ENCODE measurements at places on chromosomes 3 and 15.

DNA sequence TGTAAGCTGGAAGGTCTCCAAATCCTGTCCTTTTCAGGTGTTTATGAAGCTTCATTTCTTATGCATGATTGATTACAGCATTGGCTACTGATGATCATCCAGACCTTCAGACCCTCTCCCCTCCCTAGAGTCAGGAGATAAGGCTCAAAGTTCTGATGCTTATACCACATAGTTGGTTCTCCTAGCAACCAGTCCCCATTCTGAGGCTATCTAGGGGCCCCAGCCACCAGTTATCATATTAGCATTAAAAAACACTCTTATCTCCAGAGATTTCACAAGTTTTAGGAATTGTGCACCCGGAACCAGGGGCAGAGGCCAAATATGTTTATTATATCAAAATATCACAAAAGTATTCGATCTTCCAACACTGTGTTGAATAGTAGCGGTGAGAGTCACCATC is 953.1 kb downstream of the FHIT start:
- DNase-seq: no peak

DNA sequence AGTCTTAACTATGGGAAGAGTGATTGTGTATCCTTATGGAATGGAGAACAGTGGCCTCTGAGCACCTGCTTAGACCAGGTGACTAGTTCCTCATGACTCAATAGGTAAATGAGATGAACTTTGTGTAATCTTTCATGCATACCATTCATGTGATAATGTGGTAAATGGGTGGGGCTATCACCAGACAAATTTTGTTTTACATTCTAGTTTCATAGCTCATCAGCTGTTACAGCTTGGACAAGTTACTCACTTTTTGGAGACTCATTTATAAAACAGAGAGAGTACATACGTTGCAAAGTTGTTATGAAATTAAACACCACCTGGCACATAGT is 103.7 kb upstream of the TGFBR2 start:
- no peak for DNase-seq

DNA sequence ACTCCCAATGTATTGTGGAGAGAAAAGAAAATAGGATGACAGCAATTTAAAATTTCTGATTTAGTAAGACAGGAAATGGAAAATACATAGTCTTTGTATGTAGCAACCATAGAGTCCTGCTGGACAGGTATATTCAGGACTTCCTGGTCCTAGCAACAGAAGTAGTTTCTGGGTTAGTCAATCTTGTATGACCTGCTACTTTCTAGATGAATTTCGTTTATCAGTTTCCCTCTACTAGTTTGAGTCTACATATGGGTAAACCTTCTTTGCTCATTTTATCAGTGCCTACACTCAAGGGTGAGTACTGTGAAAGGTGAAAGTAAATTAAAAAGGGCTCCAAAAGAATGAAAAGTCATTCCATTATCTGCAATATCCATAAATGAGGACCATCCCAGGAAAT is 309.8 kb downstream of the UNC13C start:
- no peak for DNase-seq

DNA sequence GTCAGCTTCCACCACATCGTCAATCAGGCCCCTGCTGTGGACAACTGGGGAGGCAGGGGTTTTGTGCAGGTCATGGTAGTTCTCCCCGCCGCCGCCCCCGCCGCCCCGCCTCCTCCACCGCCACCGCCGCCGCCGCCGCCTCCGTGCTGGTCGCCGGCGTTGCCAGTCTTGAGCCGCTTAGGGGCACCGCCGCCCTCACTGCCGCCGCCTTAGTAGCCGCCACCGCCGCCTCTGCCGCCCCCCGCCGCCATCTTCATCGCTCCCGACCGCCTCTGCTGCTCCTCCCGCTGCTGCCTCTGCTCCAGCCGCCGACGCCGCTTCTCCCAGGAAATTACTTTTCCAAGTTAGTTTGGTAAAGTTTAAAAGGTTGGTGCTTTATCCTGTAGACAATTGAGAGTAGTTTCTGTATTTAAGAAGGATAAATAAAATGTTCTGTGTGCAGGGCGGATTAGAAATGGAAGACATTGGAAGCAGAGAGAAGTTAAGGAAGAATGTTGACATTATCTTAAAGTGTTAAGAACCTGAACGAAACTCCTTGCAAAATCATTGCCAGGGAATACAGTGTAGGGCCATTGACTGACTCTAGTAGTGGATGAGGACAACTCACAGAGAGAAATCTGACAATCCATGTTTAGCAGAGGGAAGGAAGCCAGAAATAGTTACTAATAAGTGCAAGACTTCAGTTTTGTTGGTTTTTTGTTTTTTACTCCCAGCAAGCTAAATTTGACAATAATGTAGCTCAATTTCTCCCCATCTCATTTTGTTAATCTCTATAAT is 53.0 kb upstream of the GOLGA8A start:
- DNase-seq: no peak

DNA sequence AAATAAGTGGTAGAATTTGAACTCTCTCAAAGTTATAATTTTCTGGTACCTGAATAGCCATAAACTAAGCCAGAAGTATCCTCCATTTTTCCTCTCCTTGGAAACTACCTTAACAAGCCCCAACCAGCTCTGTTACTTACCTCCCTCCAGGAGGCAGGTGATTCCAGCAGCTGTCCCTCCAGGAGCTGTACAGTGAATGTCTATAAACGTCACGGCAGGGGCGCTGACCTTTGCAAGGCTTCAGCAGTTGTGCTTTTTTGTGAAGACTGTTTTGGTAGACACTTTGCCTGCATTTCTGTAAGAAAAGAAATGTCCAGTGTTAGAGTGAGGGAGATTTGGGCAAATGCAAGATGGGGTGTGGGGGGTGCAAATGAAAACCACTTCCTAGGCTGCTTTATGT is 67.2 kb downstream of the LEO1 start:
- DNase-seq: no peak

DNA sequence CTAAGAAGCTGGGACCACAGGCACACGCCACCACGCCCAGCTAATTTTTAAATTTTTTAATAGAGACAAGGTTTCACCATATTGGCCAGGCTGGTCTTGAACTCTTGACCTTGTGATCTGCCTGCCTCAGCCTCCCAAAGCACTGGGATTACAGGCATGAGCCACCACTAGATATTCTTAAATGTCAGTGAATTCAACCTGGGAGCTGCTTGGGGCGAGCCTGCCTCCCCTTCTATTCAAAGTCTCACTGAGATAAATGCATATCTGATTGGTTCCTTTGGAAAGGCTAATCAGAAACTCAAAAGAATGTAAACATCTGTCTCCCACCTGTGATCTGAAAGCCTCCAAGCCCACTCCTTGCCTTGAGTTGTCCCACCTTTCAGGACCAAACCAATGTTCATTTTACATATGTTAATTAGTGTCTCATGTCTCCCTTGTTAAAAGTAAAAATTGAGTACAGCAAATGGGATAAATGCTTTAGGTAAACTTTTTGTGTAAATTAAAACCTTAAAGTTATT is 15.0 kb downstream of the CYP11A1 start:
- no peak for DNase-seq

DNA sequence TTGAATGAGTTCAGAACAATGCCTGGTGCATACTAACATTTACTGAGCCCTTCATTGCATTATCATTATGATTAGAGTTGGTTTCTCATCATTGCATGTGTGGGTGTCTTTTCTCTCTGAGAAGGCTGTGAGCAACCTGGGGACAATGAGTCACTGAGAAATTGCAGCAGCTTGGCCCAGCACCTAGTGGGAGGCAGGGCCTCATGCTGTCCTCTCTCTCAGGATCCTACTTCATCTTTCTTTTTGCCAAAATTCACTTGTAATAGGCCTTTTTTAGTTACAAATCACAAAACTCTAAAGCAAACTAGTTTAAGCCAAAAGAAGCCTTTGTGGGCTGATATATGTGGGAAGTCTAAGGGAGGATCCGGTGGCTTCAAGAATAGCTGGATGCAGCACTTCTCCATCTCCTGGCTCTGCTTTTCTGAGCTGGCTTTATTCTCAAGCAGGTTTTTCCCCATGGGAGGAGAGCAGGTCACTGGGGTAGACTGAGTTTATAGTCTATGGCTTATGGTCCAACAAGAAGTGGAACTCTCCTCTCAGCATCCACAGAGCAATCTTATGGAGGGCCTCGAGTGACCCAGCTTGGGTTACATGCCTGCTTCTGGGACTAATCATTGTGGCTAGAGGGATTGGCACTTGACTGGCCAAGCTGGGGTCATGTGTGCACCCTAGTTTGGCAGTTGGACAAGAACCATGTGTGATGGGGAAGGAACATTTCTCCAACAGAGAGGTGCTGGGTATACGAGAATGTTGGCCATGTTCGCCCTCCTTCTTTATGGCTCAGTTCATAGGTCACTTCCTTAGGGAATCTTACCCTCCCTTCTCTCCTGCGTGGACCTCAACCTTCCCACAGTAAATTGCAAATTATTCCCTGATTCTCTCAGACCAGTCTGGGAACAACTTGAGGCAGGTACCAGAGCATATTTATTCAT is 8.7 kb upstream of the CAMK1 start:
- peak; percentile 68 for DNase-seq

DNA sequence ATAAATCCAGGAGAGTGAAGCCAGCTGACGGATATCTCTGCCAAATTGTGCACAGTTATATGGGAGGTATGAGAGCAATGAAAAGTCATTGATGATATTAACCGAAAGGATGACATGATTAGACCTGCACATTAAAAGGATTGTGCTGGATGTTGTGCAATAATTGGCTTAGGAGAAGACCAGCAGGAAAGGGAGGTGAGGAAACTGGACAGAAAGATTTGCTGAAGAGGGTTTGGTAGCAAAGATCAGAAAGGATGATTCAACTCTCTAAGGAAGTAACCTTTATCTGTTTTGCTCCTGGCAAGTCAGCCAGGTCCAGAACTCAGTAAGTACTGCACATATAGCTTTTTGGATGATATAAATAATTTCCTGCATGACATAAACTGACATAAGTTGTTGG is 704.7 kb downstream of the GRM7 start:
- no peak for DNase-seq

DNA sequence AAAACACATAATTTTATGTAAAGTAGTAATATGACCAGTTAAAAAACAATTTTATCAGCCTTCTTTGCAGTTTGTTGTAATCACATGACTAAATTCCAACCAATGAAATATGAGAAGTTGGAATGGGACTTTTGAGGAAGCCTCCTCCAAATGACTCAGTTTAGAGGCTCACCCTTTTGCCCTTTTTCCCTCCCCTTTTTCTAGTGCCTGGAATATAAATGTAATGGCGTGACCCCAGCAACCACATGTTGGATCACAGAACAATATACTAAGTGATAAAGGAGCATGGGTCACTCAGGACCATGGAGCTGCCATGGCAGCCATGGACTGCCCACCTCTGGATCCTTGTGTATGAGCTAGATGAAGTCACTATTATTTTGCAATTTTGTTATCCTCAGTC is 48.8 kb upstream of the HEG1 start:
- DNase-seq: no peak

- DNase-seq: no peak
These were observed 11.8 kb downstream of the KPNA1 start for GRCh38 chr3:122502941-122503340.

GRCh38 chr3:189635339-189635738 is 4.2 kb downstream of the TP63 start:
- no peak for DNase-seq

GRCh38 chr3:63092515-63092914 is 185.6 kb upstream of the SYNPR start:
- no peak for DNase-seq

DNA sequence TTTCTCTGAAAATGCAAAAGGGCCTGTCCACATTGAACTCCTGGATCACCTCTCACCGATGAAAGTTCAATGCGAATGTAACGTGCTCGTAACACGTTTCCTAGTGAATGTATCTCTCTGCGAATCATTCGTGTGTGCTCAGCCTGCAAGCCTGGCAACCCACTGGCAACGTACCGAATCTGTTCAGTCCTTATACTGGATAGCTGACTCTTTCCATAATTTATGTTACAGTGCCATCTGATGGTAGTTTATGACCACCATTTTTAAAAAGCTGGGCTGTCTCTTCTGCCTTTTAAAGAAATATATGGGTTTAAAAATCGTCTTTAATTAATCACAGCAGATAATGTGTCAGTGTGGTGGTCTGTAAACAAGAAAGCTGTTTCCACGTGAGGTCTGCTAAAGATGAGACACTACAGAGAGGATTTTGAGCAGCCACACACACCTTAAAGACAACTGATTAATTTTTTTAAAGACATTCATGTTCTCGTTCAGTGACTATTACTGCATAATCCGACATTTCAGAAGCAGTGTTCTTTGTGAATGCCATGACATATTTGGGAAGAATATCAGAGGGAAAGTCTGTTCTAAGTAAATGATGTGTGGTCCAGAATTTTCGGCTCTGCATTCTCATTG is 69.4 kb upstream of the FOXP1 start:
- no peak for DNase-seq

- DNase-seq: no peak
These were observed 3.7 kb upstream of the CPA3 start for GRCh38 chr3:148861277-148861869.

DNA sequence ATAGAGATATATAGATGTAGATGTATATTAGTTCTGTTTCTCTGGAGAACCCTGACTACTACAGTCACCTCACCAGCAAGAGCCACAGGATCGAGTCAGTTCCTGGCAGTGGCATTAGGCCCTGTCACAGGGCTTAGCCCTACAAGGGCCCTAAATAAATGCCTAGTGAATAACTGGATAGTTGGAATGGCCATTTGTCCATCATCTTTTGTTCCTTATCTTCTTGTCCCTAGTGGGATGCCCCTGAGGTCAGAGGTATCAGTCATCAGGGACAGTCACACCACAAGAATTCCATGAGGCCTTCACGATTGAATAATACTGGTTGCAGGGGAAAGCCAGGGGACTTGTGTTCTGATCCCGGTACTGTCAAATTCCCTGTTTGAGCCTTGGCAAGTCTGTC is 204.9 kb upstream of the PPP2R3A start:
- no peak for DNase-seq

GRCh38 chr3:196471551-196471950 is 32.0 kb downstream of the RNF168 start:
- no peak for DNase-seq

DNA sequence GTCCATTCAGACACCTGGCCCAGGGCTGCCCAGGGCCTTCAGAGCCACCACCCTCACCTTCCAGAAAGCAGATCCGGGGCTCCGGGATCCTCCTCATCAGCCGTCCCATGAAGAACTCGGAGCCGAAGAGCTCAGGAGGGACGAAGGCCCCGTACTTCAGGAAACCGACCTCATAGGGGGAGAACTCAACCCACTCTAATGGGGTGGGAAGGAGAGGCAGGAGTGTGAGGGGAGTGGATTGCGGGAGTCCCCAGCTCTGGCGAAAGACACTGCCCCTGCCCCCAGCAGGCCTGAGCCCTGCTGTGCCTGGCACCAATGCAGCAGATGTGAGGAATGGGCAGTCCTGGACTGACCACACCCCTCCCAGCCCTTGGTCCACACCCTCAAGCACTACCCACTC is 22.6 kb downstream of the PLA2G4D start:
- no peak for DNase-seq

DNA sequence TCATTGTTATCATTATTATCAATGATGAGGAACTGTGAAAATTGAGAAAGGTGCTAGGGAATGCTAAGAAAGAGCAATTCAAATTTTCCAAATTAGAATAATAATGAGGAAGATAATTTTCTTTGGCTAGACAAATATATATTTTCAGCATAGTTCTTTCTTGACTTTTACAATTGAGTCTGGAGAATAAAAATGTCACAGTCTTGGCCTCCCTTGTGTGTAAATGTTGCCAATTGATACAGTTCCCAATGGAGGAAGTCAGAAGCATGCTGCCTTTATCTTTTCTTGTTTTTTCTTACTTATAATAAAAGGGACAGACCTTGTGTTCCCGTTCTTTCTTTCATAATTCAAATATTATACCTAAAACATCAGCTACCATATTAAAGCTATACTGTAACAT is 774.4 kb downstream of the SI start:
- DNase-seq: no peak

- DNase-seq: no peak
These were observed 197.3 kb upstream of the IL12A start for GRCh38 chr3:159791336-159791735.

All from natural killer cell treated with Interleukin-12 subunit alpha and Interleukin-12 subunit beta and Interleukin-15 and Interleukin-18, amount 100 ng/mL, for 72 hours (primary cell).